ENCODE measurements at places on chromosomes 7 and 10. TPM values are rescaled to one million over a fixed set of nuclear protein-coding genes. Genes with fewer than 3 reads are reported as not detected.

The NACAD gene
- 0.29 TPM for total RNA-seq

The LBX1 gene
- not detected for total RNA-seq

The RSPH10B gene
- not detected for total RNA-seq

The MGMT gene
- 6.1 TPM for total RNA-seq

Measured in A549 treated with RU486 at 1 μM for 4 hours (cell line).